Central memory CD8-positive, alpha-beta T cell (primary cell): ENCODE measurements at places on chromosomes 5 and 9.

GRCh38 chr9:106619211-106619610 is 243.8 kb upstream of the ZNF462 start:
- H3K4me1 ChIP-seq: no peaks in the 10 kb centered on the region
- no peaks in the 10 kb centered on the region for H3K27me3 ChIP-seq
- no peak overlapping the region for H3K27ac ChIP-seq
- H3K4me3 ChIP-seq: no peak overlapping the region
- H3K36me3 ChIP-seq: no peaks in the 10 kb centered on the region
- DNase-seq: no peak

DNA sequence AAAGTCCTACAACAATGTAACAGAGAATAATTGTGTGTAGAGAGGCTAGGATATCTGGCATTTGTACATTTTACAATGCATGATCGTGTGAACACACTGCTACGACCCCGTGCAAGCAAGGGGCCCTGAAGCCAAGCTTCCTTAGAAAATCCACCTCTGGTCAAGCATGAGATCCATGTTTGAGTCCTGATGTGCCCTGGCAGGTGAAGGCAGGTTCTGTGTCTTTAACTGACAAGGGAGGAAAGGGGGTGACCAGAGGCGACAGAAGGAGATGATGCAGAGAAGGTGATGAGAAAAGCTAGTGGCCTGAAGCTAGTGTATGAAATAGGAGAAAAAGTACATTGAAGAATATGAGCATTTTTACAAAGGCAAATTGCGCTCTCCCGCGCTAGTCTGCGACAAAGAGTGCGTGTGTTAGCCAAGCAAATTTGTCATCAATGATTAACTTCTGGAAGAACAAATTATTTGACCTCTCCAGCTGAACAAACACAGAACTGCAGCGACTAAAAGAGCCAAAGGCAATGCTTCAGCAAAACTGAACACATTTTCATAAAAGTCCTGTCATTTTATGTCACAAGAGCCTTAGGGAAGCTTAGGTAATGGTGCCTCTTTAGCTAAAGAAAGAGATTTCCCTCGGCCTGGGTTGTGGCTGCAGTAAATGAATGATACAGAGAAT is 101.7 kb upstream of the DAPK1 start:
- no peaks in the 10 kb centered on the region for H3K36me3 ChIP-seq
- H3K27me3 ChIP-seq: peaks cover 35% of the 10 kb centered on the region
- no peak overlapping the region for H3K27ac ChIP-seq
- H3K4me1 ChIP-seq: no peaks in the 10 kb centered on the region

- H3K36me3 ChIP-seq: no peaks in the 10 kb centered on the region
- peaks cover 78% of the 10 kb centered on the region for H3K27me3 ChIP-seq
- peaks cover 14% of the 10 kb centered on the region for H3K4me1 ChIP-seq
- H3K27ac ChIP-seq: no peak overlapping the region
Measured at GRCh38 chr9:84140535-84141101, 160.0 kb downstream of the RMI1 start.

DNA sequence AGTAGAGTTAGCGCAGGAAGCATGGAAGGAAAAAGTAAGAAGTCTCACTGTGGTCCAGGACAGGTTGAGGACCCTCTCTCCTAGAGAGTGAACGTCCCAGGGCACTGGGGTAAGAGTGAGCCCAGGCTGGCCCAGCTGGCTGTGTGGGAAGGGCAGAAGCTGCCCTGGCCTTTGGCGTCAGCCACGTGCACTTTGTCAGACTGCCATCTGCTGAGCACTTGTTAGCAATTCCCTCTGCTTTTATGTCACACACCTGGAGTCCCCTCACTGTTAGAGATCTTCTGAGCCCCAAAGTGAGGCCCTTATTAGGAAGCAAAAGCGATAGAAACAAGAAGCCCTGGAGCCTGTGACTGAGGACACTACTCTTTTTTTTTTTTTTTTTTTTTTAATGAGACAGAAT is 79.1 kb downstream of the UGCG start:
- no peaks in the 10 kb centered on the region for H3K27me3 ChIP-seq
- no peak overlapping the region for H3K27ac ChIP-seq
- H3K4me1 ChIP-seq: no peaks in the 10 kb centered on the region
- DNase-seq: no peak
- H3K36me3 ChIP-seq: no peaks in the 10 kb centered on the region
- no peak overlapping the region for H3K4me3 ChIP-seq

GRCh38 chr5:134370311-134370870 is 978 bp upstream of the UBE2B start:
- no peaks in the 10 kb centered on the region for H3K27me3 ChIP-seq
- H3K4me1 ChIP-seq: peaks cover 47% of the 10 kb centered on the region
- H3K4me3 ChIP-seq: peak overlapping the region; percentile 92

- DNase-seq: no peak
- no peak overlapping the region for H3K27ac ChIP-seq
- H3K4me3 ChIP-seq: no peak overlapping the region
- no peaks in the 10 kb centered on the region for H3K4me1 ChIP-seq
- H3K36me3 ChIP-seq: no peaks in the 10 kb centered on the region
- no peaks in the 10 kb centered on the region for H3K27me3 ChIP-seq
Measured at GRCh38 chr5:174246743-174247142, 201.2 kb downstream of the NSG2 start.

GRCh38 chr9:97425973-97426336 is 14.1 kb downstream of the TDRD7 start:
- DNase-seq: no peak
- no peak overlapping the region for H3K4me3 ChIP-seq
- peaks cover 29% of the 10 kb centered on the region for H3K4me1 ChIP-seq
- no peak overlapping the region for H3K27ac ChIP-seq
- H3K36me3 ChIP-seq: peaks cover 14% of the 10 kb centered on the region

DNA sequence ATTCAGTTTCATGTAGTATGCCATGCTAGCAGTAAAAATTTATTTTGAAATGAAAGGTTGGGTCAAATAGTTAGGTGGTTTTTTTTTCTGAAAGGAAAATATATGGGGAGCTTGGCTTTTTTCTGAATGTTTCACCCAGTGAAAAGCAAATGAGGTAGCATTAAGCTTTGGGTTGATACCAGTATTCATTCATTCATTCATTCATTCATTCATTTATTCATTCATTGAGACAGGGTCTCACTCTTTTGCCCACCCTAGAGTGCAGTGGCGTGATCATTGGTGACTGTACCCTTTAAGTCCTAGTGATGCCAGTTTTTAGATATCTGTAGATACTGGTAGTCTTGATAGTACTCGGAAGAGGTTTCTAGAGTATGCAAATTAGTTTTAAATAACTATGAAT is 42.4 kb upstream of the LRRC70 start:
- peaks cover 2% of the 10 kb centered on the region for H3K36me3 ChIP-seq
- DNase-seq: no peak
- no peak overlapping the region for H3K4me3 ChIP-seq

GRCh38 chr9:98808411-98808815 is 943 bp downstream of the GALNT12 start:
- peak overlapping the region; percentile 86 for H3K4me3 ChIP-seq
- H3K4me1 ChIP-seq: peaks cover 23% of the 10 kb centered on the region
- DNase-seq: no peak
- H3K36me3 ChIP-seq: peaks cover 5% of the 10 kb centered on the region
- no peak overlapping the region for H3K27ac ChIP-seq
- H3K27me3 ChIP-seq: peaks cover 16% of the 10 kb centered on the region
